ENCODE measurements at places on chromosomes 2 and 18.

DNA sequence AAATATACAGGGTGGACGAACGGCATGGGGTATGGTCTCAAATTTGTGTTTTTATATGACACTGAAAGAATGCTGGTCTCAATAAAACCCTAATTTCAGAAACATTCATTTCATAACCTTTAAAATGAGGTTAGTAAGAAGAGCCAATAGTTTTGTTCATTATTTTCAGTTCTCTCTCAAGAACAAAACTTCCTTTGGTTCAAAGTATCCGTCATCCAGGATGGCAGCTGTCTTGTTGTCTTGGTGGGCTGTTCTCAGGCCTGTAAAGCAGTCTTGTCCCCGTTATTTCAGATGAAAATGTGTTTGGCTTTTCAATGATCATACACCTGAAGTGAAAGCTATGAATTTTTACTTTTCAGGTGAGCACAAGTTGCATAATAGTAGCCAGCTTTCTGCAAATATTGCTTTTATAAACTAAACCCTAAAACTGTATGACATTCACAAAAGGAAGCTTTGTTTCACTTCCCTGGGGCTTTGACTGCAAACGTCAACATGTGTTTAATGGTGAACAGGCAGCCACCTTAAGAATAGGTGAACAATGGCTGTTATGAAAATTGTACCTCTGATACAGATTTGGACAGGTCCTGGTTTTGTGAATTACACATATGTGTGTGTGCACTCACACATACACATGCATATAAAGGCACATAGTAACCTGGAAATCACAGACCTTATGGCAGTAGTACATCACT is 2.6 kb downstream of the IL18RAP start:
- no peak for DNase-seq

- DNase-seq = peak; percentile 70
These were observed 15.8 kb downstream of the GKN2 start for GRCh38 chr2:68936889-68937288.

- peak; percentile 57 for DNase-seq
These were observed 35.8 kb downstream of the CIB4 start for GRCh38 chr2:26605195-26605998.

DNA sequence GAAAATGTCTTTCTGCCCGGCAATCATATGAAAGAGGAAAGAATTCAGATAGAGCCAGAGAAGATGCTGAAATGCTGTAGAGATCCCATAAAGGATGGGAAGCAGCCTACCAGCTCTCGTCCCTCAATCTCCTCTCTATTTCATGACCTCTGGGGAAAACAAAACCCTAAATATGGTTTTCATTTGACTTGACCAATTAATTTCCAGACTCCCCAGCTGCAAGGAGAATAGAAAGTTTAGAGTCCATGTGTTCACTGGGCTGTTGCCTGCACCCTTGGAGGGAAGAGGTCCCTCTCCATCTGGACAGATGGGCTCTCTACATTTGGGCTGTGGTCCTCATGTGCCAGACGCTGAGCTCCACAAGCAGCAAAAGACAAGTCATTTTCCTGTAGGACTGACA is 40.6 kb downstream of the CAPN13 start:
- no peak for DNase-seq

DNA sequence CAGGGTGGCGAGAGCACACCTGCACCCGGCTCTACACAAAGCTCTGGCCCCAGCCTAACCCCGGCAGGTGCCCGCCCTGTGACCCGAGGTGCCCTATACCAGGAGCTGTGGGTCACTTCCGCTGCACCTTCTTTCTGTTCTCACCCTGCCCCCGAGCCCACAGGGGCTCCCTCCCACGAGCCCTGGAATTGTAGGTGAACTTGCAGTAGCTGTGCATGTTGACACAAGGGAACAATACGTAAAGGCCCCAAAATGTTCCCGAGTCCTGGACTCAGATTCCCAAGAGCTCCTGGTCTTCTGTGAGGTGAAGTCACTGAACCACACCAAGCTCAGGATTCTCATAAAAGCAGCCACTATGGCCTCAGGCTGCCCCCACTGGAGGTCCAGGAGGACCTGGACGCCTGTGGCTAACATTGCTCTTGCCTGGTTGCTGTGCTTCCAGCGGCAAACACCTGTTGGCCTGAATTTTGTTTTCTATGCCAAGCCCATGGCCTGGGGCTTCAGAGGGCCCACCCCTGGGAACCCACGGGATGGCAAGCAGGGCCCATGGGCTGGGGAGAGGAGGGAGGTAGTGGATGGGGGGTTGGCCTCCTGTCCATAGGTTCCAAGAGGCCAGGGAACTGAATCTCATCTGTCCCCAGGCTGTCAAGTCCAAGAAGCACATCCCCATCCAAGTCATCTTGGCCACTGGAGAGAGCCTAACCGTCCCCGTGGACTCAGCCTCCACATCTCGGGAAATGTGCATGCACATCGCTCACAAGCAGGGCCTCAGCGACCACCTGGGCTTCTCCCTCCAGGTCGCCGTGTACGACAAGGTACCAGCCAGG is 23.2 kb upstream of the GPR17 start:
- peak; percentile 3 for DNase-seq

- peak; percentile 33 for DNase-seq
These were observed 70.6 kb downstream of the CERS6 start for GRCh38 chr2:168526641-168527040.

DNA sequence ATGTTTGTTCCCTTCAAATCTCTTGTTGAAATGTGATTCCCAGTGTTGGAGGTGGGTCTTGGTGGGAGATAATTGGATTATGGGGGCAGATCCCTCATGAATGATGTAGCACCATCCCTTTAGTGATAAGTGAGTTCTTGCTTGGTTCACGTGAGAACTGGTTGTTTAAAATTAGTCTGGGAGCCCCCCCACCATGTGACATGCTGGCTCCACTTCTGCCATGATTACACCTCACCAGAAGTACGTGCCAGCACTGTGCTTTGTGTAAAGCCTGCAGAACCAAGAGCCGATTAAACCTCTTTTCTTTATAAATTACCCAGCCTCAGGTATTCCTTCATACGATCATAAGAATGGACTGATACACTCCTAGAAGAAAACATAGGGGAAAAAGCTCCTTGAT is 10.1 kb downstream of the ABI2 start:
- no peak for DNase-seq

DNA sequence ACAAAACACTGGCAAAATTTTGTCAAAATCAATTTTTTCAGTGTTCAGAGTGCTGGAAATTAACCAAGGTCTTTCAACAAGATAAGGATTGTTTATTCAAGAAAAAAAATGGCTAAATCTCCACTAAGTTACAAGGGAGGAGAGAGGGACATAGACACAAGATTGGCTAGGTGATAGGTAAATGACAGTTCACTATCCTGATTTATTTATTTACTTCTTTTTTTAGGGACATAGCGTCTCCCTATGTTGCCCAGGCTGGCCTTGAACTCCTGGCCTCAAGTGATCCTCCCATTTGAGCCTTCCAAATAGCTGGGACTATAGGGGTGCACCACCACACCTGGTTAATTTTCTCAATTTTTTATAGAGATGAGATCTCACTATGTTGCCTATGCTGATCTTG is 3.7 kb upstream of the WDR33 start:
- no peak for DNase-seq

DNA sequence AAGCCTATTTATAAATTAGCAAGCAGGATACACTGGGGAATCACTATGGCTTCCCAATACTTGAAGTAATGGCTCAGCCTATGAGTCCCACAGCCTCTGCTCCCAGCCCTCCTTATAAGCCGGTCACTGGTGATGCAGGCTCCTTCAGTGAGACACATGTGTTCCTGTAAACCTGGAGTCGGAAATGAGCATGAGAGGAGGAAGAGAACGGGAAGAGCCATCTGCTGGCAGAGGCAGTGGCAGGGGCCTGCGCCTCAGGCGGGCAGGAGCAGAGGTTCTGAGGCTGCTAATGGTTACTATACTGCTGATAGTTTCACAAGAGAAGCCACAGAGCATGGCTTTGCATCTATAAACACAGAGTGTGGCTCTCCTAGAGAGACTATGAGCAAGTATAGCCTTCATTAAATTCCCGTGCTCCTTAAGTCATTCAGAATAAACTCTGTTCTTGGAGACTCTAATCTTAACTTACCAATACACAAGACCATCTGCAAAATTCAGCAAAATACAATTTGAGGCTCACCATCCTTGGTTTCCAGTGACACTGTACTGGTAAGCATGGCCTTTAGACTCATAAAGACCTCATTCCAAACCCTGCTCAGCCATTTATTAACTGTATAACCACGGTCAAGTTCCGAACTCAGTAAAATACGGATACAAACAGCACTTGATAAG is 63.3 kb downstream of the FBXO15 start:
- no peak for DNase-seq

GRCh38 chr2:215000721-215001120 is 137.7 kb downstream of the ABCA12 start:
- no peak for DNase-seq

DNA sequence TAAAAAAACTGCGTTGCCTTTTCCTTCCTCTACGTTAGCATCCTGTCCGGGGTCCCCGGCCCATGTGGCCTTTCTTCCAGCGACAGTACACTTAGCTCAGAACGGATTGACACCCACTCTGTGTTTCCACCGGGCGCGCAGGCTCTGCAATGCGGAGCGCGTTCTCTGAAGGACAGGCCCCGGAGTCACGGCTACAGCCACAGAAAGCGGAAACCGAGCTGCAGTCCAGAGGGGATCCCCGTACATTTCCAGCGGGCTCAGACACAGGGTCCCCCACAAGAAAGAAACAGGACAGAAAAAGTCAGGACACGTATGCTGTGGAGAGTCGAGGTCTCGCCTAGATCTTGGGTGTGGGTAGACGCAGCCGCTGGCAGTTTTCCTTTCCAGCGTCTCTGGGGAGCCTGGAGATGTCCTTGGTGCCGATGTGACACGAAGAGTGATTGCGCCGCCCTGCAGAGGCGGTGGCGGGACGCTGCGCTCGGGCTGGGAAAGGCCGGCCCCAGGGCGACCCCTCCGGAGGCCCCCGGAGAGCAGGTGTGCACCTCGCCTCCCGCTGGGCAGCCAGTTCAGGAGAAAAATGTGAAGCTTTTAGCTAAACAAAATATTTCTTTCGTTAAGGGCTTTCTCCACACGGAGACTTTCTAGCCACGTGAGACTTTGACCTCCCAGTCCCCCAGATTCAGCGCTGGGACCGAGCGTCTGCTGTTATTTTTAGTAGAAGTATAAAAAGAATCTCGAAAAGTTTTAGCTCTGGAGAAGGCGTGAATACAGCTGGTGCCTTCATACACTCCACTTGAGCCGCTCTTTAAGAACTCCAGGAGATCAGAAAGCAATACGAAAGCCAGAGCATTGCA is 1.3 kb upstream of the ACKR3 start:
- peak; percentile 24 for DNase-seq

GRCh38 chr18:31275722-31276463 is 42.1 kb upstream of the DSG1 start:
- no peak for DNase-seq

GRCh38 chr2:105678346-105678745 is 66.4 kb upstream of the NCK2 start:
- DNase-seq = no peak

- DNase-seq = no peak
These were observed 84.5 kb downstream of the POU3F3 start for GRCh38 chr2:104938231-104938941.

- DNase-seq = peak; percentile 49
These were observed 114.5 kb downstream of the METTL8 start for GRCh38 chr2:171319164-171319810.

GRCh38 chr2:71496156-71496770 is 42.9 kb downstream of the DYSF start:
- no peak for DNase-seq

DNA sequence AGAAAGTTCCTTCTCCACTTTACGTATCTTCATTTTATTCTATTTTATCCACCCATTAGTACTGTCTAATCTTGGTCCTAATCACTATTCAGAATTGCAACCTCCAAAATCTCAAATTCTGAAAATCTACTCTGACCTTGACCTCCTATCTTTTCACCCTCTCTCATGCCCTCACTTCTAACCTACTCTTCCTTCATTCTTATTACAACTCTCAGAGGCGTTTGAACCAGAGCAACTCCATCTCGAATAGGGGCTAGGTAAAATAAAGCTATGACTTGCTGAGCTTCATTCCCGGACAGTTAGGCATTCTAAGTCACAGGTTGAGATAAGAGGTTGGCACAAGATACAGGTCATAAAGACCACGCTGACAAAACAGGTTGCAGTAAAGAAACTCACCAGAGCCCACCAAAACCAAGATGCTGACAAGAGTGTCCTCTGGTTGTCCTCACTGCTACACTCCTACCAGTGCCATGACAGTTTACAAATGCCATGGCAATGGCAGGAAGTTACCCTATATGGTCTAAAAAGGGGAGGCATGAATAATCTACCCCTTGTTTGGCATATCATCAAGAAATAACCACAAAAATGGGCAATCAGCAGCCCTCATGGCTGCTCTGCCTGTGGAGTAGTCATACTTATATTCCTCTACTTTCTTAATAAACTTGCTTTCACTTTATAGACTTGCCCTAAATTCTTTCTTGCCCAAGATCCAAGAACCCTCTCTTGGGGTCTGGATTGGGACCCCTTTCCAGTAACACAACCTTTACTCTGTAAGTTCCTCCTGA is 11.4 kb downstream of the CCDC88A start:
- peak; percentile 83 for DNase-seq

DNA sequence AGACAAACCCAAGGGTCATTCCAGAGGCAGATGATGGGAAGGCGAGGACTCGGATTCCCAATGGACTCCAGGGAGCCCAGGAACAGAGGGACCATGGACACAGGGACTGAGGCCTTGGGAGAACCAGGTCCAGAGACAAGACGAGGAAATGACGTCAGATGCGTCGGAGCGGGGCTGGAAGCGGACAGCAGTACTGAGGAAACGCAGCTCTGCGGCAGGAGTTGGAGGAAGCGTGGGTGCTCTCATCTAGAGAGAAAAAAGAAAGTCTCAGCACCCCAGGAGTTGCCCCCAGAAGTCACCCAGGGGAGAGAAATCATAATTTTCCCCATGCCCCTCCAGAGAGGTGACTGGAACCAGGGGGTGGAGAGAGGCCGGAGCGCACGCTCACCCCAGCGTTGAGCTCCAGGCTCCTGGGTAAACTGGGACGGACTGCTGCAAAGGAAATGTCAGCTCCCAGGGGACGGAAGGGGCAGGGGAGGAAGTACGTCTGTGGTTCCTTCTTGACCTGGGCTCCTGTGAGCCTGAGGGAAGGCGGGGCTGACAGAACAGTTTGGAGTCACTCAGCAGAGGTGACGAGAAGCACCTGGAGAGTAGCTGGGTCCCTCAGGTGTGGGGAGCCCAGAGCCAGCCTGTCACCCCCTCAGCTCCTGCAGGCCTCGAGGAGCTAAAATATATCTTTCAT is 44.7 kb downstream of the CMPK2 start:
- DNase-seq = no peak

- peak; percentile 19 for DNase-seq
These were observed 11.8 kb downstream of the MAPRE3 start for GRCh38 chr2:26982102-26982742.

GRCh38 chr2:179274749-179275148 is 10.1 kb upstream of the SESTD1 start:
- no peak for DNase-seq

GRCh38 chr18:2223449-2223848 is 347.9 kb downstream of the METTL4 start:
- DNase-seq = peak; percentile 33

DNA sequence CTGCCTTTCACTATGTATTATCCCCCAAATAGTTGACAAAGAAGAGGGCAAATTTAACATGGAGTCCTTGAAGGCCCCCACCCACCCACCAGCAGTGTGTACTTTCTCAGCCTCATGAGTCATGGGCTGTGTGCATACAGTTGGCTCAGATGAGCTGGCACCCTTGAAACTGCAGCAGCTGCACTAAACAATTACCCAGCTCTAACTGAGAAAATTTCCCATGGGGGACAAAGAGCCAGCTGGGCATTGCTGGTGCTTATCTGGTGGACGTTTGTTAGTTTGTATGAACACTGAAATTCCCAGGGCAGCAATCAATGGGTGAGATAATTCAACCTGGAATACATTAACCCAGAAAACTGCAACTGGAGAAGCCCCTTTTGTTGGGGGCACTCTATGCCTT is 131.7 kb downstream of the GCA start:
- no peak for DNase-seq

Data from EH (cell line).